Stimulated activated CD4-positive, alpha-beta T cell treated with anti-CD3 and anti-CD28 coated beads, Interleukin-12 subunit alpha, Interleukin-12 subunit beta, amount 100 ng/mL, for 24 hours (primary cell): ENCODE measurements at places on chromosomes 12 and 14.

GRCh38 chr12:105278043-105278697, 42.2 kb upstream of the APPL2 start:
- no peak for DNase-seq

DNA sequence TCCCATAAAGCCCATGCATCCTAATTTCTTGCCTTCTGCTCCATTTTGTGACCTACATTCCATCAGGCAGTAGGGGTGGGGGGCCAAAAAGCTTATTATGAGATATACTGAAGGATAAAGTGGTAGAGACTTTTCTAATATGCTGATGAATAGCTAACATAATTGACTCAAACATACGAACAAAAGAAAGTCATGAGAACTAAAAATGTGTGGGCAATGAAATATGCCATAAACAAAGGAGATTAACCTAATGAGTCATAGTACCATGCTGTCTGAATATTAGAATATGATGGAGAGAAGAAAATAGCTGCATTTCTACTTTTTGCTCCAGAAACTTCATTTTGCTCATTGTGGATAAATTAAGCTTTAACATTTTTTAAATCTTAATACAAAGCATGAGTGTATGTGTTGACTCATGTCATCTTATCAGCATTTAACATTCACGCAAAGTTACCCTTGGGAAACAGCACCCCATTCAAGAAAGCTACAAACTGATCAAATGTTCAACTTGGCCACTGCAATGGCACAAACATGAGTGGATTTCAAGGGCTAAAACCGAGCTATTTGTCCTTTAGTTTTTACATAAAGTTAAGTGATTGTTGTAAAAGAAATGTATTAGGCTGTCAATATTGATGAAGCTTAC, 64.0 kb upstream of the DIO2 start:
- no peak for DNase-seq

DNA sequence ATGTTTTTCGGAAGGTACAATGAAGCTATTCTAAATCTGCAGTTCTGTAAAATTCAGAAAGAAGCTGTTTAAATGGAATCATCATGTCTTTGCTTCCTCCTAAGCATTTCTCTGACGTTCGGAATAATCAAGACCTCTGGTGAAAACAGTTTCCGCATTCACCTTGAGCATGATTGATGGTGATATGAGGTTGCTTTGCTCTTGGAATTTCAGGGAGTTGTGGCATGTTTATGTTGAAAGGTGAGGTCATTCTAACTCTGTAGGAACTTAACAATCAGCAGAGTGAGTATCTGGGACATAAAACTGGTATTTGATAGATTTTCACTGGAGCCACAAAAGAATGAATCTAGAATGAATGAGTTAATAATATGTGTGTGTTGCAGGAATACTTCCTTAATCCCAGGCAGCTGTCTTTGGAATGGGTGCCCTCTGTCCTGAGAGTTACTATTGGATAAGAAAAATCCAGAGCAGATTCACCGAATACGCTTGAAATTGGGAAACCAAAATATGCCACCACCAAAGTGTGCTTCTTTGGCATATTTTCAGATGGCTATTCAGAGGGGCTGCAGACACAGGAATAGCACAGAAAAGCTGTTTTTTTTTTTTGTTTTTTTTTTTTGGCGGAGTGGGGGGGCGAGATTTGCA, 599.1 kb downstream of the CCER1 start:
- DNase-seq, result no peak

DNA sequence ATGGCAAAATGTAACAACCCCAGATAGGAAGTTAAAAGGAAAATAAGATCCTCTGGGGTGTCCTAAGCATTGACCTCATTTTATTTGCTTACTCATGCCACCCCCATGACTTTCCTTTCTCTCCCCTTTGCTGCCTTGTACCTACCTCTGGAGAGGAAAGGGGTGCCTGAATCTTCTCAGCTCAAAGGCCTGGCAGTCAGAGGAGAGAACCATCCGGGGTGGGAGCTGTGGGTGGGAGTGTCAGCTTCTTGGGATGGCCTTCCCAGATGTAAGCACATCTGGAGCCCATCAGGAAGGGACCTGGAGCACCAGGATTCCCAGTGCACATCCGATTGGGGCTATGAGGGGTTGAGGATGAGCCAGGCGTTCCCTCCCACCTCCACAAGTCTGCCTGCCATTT, 5.2 kb upstream of the ITGA5 start:
- DNase-seq, result no peak

DNA sequence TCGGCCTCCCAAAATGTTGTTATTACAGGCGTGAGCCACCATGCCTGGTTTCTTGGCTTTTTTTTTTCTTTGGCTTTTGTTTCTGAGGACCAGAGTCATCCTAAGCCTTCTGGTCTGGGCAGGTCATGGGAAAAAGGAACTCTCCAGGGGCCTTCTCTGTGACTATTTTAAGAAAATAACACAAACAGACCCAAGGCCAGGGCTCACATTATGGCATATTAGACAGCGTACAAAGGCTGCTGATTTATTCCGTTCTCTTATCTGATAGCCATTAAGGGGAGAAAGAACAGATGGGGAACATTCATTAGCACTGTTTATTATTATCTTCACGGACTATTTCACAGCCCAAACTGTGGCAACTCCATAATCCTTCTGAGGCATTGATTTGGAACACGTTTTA, 28.8 kb upstream of the MANSC4 start:
- no peak for DNase-seq

- no peak for DNase-seq
Observed at GRCh38 chr14:73753124-73753886, 39.1 kb upstream of the PNMA1 start.

GRCh38 chr12:115752913-115753726, 524.4 kb downstream of the MED13L start:
- DNase-seq, result no peak

DNA sequence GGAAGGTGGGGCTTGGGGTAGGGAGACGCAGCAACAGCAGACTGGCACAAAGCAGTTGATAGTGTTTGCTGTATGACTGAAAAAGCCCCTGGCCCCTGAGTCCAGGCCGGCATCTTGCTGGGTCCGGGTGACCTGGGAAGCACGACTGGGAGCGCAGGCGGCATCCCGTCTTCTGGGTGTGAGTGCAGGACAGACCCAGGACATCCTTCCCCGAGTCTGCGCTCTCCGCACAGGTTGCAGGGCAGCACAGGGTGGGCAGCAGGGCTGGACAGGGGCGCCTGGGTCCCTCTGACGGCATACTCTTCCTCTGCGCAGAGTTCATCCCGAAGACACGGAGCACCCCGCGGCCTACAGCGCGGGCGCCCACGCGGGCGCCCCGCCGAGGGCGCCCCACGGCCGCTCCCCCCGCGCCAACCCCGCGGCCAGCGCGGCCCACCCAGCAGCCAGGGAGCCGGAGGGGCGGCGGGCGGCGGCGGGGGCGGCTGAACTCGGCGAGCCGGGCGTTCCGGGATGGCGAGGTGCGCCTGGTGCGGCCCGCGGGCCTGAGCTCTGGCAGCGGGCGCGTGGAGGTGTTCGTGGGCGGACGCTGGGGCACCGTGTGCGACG, 9.2 kb upstream of the CYP46A1 start:
- no peak for DNase-seq

DNA sequence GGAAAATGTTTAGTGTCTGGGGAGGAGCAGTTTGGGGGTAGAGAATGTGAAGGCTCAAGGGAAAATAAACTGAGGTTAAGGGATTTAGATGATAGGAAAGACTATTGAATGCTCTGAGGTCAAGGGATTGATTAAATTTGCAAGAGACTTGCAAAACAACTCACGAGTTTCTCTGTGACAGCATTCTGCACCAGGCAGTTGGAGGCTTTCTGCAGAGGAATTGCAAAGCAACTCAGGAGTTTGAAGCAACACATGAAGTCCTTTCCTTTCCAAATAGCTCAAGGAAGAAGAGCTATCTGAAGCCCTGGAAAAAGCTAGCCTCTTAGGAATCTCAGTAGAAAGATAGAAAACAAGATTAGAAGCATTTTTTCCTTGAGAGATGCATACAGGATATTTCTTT, 23.9 kb downstream of the SLC7A8 start:
- no peak for DNase-seq

DNA sequence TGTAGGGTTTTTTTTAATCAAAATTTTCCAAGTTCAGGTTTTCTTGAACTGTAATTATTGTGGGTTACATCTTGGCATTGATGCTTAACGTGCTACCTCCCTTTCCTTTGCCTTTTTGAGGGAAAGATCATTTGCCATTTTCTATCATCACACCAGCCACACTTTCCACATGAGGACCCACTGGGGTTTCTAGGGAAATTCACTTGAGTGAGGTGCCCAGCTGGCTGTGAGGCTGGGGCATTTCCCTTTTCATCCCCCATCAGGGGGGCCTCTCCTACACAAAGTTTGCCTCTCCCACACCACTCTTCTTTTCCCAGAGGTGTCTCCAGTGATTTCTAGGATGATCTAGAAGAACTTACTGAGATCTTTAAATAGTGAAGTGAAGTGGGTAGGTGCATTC, 335.7 kb downstream of the BMP4 start:
- no peak for DNase-seq

GRCh38 chr12:131194166-131194565, 240.5 kb downstream of the ADGRD1 start:
- no peak for DNase-seq

DNA sequence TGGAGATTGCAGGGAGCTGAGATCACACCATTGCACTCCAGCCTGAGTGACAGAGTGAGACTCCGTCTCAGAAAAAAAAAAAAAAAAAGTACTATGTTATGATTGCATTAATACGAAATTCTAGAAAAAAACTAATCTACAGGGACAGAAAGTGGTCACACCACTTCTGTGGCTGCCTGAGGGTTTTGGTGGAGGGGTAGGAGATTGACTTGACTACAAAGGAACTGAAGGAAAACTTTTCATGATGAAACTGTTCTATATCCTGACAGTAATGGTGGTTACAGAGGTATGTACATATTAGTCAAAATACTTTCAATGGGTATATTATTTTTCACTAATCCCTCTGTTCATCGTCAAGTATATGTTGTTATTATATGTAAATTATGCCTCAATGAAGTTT, 42.1 kb downstream of the FOXN3 start:
- no peak for DNase-seq

GRCh38 chr12:27688671-27689070, 7.6 kb upstream of the REP15 start:
- no peak for DNase-seq

DNA sequence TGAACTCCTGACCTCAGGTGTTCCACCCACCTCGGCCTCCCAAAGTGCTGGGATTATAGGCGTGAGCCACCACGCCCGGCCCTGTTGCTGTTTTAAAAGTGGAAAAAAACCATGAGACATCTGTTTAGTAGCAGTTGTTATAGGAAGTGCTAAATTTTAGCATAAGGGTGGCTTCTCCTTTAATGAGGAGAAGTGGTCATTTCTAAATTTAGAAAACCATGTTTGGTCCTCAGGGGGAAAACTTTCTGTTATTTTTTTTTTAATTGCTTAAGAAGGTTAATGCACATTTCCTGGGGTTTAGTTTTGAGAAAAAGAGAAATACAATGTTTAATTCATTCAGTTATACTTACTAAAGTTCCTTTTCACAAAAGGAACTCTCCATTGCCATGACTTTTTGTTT, 102.1 kb downstream of the MYRFL start:
- DNase-seq, result no peak

DNA sequence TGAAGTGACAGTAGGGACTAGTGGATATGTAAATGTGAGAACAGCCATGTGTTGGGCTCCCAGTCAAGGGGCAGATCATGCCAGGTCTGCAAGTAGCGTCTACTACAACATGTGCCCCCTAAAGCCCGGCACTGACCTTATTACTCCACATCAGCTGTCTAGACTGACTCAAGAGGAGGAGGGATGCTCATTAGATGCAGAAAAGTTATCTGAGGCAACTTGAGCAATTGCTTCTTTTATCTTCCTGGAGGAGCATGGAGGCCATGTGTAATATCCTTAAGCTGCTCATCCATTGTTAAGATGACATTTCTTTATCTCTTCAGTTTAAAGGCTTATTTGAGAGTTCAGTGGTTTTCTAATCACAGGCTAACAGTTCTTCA, 404.7 kb upstream of the FLRT2 start:
- DNase-seq, result no peak

- DNase-seq, result no peak
Observed at GRCh38 chr14:104161602-104162367, 23.4 kb downstream of the KIF26A start.

- no peak for DNase-seq
Observed at GRCh38 chr12:2481951-2482350, 312.8 kb upstream of the FKBP4 start.

GRCh38 chr14:23187925-23188324, 4.5 kb upstream of the SLC7A8 start:
- no peak for DNase-seq

DNA sequence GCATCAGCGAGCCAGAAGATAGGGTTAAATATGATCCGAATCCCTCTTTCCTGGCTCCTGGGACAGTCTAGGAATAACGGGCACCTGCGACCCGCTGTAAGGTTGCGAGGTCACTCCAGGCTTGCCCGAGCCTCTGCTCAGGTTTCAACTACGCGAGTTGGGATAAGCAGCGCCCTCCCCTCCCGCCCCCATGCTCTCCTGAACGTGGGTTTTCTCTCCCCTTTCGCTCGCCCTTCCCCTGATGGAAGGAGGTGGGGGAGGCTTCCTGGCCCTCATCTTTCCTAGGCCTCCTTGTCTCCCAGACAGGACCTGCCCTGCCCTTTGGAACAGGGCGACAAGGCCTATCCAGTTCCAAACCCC, 753 bp upstream of the ATP5MC2 start:
- no peak for DNase-seq

DNA sequence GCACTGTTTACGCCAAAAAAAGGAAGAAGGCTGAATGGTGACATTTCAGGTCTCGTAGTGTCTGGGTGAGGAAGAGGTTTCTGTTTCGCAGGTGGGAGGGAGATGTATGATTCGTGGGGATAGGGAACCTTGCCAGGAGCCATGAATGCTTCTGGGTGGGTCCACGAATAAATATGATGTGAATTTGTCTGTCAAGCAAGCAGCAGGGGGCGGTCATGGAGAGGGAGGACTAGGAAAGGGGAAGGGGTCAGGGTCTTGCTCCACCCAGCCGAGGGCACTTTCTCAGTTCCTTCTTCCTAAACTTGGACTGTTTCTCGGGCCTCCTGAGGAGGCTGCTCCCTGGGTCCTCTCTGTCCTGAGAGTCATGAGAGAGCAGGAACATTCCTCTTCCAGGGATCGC, 72.5 kb downstream of the LGMN start:
- DNase-seq, result no peak

GRCh38 chr14:97057238-97058073, 260.3 kb downstream of the VRK1 start:
- DNase-seq, result no peak

DNA sequence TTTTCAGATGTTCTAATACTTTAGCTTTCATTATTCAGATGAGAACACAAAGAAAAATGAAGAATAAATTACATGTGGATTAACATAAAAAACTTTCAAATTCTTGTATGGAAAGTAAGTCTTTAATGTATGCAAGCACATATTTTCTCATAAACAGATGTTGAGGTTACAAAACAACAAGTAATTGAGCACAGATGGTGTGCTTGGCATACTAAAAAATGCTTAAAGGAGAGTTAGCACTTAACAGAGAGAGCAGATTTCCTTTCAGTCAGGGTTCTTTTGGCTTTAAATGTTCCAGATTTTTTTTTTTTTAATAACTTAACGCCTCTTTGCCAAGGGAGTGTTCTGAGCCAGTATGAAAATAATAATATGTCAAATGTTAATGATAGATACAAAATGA, 96.0 kb downstream of the RASSF9 start:
- no peak for DNase-seq
